ENCODE measurements at places on chromosomes 7 and 10.

DNA sequence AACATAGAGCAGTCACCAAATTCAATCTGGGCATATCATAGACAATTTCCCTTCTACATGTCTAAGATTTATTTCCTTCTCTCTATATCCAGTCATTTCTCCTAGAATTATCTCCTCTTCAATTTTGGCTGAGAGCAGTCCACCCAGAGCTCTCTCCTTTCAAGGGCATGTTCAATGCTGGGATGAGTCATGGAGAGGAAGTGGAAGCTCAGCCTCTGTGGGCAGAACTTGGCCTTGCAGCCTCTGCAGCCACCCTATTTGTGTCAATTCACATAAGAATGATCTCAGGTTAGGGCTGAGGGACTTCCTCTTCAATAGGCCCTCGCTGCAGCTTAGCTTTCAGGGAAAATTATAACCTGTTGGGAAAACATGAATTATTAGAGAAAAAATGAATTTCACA lies 560.8 kb downstream of the POM121L12 start:
- no peak for DNase-seq

DNA sequence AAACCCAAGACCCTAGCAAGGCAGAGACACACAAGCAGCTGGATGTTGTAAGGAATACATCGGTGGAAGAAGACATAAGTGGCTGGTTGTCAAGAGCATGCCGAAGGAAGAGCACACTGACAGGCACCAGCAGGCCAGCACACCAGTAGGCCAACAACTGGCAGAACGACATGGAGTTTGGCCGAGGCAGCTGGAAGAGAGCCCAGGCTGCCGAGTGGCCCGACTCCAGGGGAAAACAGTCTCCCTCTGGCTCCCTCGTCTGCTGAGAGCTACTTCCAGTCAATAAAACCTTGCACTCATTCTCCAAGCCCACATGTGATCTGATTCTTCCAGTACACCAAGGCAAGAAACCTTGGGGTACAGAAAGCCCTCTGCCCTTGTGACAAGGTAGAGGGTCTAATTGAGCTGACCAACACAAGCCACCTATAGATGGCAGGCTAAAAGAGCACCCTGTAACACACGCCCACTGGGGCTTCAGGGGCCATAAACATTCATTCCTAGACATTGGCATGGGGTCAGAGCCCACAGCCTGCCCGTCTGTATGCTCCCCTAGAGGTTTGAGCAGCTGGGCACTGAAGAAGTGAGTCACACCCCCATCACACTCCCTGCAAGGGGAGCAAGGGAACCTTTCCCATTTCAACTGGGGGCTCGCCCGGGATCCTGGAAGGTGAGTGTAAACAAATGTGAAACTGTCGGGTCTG lies 14.7 kb upstream of the TNS3 start:
- DNase-seq = no peak

GRCh38 chr10:305034-305433 lies 169.8 kb downstream of the ZMYND11 start:
- no peak for DNase-seq

DNA sequence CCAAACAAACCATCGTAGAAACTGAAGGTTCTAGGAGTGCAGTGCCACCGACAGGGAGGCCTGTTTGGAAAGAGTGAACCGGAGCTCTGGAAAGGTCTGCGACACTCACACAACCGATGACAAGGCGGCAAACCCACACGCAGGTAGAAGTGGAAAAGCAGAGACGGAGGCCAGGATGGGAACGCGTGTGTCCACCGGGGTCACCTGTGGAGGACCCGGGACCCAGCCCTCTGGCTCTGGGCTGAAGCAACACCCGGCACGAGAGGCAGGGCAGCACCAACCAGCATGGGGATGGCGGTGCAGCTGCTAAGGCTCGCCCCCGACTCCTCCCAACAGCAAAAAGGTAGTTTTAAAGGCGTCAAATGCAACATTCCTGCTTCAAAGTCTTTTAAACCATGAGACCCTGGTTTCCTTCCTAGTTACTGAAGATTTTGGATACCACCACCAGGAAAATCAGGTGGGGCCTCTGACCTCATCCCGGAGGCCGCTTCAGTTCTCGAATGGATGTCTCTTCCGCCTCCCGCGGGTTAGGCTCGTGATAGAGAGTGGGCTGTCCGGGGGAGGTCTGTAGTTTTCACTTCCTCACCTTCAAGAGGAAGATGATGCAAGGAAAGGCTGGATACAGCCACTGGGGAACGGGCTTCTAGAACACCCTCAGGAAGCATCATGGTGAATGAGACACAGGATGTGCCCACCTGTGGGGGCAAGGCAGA lies 115.5 kb downstream of the SMURF1 start:
- no peak for DNase-seq

DNA sequence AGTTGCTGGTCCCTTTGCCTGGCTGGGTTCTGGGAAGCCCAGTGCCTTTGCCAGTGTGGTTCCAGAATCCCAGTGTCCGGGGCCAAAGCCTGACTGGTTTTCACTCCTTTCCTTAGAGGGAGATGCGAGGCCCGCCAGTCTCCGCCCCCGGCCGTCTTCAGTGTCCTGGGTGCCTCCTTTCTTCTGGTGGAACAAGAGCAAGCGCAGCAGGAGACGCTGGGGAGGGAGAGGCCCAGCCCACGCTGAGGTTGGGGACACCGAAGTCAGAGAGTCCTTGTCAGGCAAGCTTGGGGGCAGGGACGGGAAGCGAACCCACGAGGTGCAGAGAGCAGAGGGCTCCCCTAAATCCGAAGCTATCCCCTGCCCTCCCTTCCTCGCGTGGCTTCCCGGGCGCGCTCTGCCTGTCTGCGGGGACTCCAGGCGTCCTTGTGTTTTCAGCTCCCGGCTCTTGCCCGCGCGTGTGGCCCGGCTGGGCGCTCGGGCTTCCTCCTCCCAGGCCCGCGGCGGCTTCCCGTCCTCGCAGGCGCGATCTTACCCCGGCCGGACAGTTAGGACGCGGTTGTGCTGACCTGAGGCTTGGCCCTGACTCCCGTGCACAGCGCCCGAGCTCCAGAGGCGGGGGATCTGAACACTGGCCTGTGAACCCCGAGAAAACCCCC lies 60.6 kb upstream of the UBE3C start:
- DNase-seq = no peak

DNA sequence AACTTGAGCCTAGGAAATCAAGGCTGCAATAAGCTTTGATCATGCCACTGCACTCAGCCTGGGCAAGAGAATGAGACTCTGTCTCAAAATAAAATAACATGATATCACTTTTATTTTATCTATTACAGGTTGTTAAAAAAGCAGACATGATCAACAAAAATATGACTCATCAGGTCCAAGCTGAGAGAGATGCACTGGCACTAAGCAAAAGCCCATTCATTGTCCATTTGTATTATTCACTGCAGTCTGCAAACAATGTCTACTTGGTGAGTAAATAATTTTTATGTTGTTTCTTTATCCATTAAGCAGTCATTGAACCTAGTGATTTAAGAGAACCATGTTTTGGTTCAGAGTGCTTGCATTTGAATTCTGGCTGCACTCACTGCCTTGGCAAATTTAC lies 3.3 kb downstream of the MASTL start:
- no peak for DNase-seq

Measured in esophagus squamous epithelium (tissue), 5 donors.